ENCODE measurements at places on chromosomes 7 and 10. TPM values are rescaled to one million over a fixed set of nuclear protein-coding genes. Genes with fewer than 3 reads are reported as not detected.

Gene CCDC3
- total RNA-seq: 0.10 TPM

Gene BRAF
- 32.2 TPM for total RNA-seq

Gene PLPP4
- total RNA-seq: 0.86 TPM

Gene SORCS3
- not detected for total RNA-seq

Gene LRIT2
- total RNA-seq: not detected

Gene PIK3CG
- not detected for total RNA-seq

Gene CACNB2
- total RNA-seq: 3.3 TPM

Gene CPN1
- not detected for total RNA-seq

Gene PON3
- total RNA-seq: not detected

Gene AP4M1
- 13.5 TPM for total RNA-seq

Gene BPGM
- 10.8 TPM for total RNA-seq

Gene SLC39A12
- not detected for total RNA-seq

Gene HOXA2
- 1.2 TPM for total RNA-seq

Gene TMEM225B
- total RNA-seq: 0.96 TPM

Gene ATOH7
- not detected for total RNA-seq

Gene SH2D4B
- not detected for total RNA-seq

Gene SSC4D
- total RNA-seq: 0.42 TPM

Gene PTN
- 0.26 TPM for total RNA-seq

Gene NANOS1
- 2.2 TPM for total RNA-seq
